ENCODE measurements at places on chromosomes 16 and 17. TPM values are rescaled to one million over a fixed set of nuclear protein-coding genes. Genes with fewer than 3 reads are reported as not detected.

DNA sequence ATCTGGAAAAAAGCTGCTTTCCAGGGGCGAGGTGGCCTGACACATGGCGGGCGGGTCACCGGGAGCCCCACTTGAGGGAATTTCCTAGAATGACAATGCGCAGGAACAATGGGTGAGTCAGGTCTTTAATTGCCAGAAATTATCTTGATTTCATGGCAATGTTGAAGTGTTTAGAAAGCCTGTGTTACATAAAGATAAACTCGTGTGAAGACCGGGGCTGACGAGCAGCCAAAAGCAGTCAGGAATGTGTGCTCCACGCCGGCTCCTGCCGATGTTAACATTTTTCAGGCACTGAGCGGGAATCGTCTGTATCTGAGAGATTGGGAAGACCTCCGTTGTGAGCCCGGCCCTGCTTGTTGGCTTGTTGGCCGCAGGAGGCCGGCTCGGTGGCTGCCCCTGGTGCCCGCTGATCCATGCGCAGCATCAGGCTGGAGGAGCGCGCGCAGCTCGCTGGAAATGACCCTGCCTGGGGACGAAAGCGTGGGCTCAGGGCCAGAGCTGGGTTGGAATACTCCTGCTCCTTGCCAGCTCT, 353.1 kb downstream of the FOXL1 start:
- H3K4me1 ChIP-seq = peaks cover 17% of the 10 kb centered on the region
- H3K27ac ChIP-seq = no peak overlapping the region
- no peak for DNase-seq
- H3K4me3 ChIP-seq = no peak overlapping the region

The KRT33B gene
- 27.9 TPM for total RNA-seq

DNA sequence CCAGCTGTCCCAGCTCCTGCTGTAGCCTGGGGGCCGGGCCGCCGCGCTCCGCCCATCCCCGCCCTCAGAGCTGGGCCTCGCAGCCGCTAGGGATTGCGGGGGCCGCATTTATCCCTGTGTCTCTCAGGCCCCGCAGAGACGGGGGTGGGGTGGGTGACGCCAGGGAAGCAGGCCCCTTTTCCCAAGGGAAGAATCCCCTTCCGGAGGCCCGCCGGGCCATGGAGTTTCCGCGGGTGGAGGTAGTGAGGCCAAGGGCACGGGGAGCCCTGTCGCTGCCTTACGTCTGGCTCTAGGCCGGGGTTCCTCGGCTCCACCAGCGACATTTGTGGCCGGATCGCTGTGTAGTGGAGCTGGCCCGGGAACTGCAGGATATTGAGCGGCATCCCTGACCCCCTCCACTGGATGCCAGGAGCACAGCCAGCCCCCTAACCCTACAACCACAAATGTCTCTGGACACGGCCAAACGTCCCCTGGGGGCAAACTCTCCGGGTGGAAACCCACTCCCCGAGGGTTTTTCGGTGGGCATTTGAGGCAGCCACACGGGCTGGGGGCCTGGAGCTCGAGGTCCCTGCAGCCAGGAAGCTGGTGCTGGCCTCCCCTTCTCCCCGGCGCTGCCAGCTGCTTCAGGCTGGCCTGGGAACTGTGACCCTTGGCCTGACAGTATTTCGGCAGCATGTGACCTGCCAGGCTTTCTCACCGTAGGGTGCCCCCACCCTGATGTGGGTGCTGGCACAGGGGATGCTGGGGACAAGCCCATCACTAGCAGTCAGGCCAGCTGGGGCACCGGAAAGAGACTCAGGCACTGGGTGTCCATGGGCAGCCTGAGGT, 12.0 kb upstream of the CD300A start:
- peak; percentile 91 for DNase-seq
- H3K27me3 ChIP-seq = peaks cover 6% of the 10 kb centered on the region
- no peaks in the 10 kb centered on the region for H3K36me3 ChIP-seq
- H3K4me1 ChIP-seq = peaks cover 48% of the 10 kb centered on the region
- H3K27ac ChIP-seq = peak overlapping the region; percentile 77
- peak overlapping the region; percentile 51 for H3K4me3 ChIP-seq

- H3K36me3 ChIP-seq = peaks cover 10% of the 10 kb centered on the region
- peak overlapping the region; percentile 93 for H3K27ac ChIP-seq
- H3K4me1 ChIP-seq = peaks cover 60% of the 10 kb centered on the region
- DNase-seq = no peak
Measured at GRCh38 chr17:16377941-16378341, 3.0 kb upstream of the UBB start.

- no peak for DNase-seq
- H3K4me1 ChIP-seq = peaks cover 6% of the 10 kb centered on the region
- H3K27ac ChIP-seq = no peak overlapping the region
- H3K36me3 ChIP-seq = peaks cover 84% of the 10 kb centered on the region
Measured at GRCh38 chr17:21301593-21302550, 17.4 kb downstream of the MAP2K3 start.

- H3K4me1 ChIP-seq = peaks cover 2% of the 10 kb centered on the region
- no peak overlapping the region for H3K4me3 ChIP-seq
- no peak overlapping the region for H3K27ac ChIP-seq
- DNase-seq = no peak
Measured at GRCh38 chr16:25121824-25122600, 10.5 kb downstream of the LCMT1 start.

DNA sequence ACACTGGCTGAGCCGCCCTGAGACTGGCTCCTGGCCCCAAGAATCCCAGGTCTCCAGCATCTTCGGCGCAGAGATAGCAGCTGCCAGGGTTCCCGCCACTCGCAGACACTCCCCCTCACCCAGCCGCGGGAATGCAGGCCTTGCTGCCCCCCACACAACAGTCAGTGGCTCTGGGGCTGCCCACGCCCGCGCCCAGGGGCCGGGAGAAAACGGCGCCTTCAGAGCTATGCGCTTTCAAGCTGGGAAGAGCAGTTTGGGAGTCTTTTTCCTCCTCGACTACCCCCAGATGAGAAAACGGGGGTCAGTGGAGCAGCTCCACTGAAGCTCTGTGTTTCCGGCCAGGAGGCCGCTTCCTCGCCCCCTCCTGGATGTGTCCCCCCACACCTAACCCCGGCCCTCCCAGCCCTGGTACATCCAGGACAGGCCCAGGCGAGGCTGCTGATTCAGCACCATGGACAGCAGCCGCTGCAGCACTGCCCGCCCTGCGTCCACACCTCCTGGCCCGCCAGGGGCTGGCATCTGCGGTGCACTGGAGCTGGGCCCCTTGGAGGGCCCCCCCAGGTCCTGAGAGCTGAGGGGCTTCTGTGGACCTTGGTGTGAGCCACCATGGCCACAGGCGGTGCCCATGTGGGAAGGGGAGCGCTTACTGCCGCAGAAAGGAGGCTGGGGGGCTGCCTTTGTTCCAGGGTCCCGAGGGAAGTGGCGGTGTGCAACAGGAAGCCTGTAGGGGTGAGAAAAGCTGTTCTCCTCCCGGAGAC, 35.7 kb downstream of the CACNA1H start:
- no peaks in the 10 kb centered on the region for H3K36me3 ChIP-seq
- no peak overlapping the region for H3K27ac ChIP-seq
- H3K27me3 ChIP-seq = peaks cover 31% of the 10 kb centered on the region

DNA sequence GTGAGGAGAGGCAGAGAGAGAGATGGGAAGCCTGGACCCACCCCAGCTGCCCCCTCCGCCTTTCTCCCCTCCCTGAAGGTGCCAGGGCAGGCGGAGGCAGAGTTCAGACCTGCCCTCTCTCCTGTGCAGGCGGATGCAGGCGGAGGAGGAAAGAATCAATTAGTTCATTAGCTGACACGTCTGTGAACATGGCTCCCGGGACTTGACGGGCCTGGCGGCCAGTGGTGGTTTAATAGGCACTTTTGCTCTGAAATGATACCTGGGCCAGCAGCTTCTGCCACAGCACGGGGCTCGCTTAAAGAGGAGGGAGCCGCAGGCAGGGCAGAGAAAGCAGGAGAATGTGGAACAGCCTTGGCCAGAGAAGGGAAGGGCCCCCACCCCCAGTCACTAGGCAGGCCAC, 98.1 kb downstream of the SDK2 start:
- H3K4me1 ChIP-seq = peaks cover 23% of the 10 kb centered on the region
- no peak overlapping the region for H3K27ac ChIP-seq
- no peak for DNase-seq
- no peaks in the 10 kb centered on the region for H3K27me3 ChIP-seq

DNA sequence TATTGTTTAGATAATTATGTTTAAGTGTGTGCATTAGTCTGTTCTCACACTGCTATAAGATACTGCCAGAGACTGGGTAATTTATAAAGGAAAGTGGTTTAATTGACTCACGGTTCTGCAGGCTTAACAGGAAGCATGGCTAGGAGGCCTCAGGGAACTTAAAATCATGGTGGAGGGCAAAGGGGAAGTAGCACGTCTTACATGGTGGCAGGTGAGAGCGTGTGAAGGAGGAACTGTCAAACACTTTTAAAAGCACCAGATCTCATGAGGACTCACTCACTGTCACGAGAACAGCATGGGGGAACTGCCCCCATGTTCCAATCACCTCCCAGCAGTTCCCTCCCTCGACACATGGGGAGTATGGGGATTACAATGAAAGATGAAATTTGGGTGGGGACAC, 203.5 kb upstream of the GOT2 start:
- no peak overlapping the region for H3K27ac ChIP-seq
- DNase-seq = no peak
- H3K4me1 ChIP-seq = no peaks in the 10 kb centered on the region
- no peaks in the 10 kb centered on the region for H3K27me3 ChIP-seq

DNA sequence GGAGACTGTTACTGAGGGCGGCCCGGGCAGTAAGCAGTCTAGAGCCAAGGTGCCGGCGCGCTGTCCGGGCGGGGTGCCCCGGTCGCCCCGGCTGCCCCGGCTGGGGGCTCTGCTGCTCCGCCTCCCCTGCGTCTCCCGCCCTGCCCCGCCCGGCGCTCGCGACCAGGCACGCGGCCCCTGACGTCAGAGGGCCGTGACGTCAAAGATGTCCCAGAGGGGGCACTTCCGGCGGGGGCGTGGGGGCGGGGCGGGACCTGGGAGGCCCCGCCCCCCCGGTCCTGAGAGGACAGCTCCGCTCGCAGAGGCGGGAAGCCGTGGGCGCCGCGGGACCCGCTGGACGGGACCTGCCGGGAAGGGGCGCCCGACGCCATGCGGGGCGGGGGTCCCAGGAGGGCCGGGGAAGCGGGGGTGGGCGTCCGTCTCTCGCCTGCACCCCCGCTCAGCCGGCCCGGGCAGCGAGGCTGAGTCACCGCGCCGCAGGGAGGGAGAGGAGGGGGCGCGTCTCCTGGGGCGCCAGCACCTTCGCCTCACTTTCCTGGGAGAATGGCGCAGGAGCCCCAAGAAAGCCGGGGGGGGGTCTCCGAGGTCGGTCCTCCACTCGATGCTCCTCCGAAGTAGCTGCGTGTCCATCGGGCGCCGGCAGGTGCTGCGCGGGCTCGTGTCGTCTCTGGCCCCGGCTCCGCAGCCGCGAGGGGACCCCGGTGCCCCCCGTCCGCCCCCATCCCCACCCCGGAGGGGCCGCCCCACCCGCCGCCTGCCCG, 4.4 kb upstream of the HIC1 start:
- peaks cover 28% of the 10 kb centered on the region for H3K27me3 ChIP-seq
- H3K4me1 ChIP-seq = peaks cover 53% of the 10 kb centered on the region

- no peak for DNase-seq
- no peak overlapping the region for H3K27ac ChIP-seq
- no peaks in the 10 kb centered on the region for H3K27me3 ChIP-seq
- no peaks in the 10 kb centered on the region for H3K36me3 ChIP-seq
Measured at GRCh38 chr17:20926532-20926931, 116.3 kb downstream of the USP22 start.

DNA sequence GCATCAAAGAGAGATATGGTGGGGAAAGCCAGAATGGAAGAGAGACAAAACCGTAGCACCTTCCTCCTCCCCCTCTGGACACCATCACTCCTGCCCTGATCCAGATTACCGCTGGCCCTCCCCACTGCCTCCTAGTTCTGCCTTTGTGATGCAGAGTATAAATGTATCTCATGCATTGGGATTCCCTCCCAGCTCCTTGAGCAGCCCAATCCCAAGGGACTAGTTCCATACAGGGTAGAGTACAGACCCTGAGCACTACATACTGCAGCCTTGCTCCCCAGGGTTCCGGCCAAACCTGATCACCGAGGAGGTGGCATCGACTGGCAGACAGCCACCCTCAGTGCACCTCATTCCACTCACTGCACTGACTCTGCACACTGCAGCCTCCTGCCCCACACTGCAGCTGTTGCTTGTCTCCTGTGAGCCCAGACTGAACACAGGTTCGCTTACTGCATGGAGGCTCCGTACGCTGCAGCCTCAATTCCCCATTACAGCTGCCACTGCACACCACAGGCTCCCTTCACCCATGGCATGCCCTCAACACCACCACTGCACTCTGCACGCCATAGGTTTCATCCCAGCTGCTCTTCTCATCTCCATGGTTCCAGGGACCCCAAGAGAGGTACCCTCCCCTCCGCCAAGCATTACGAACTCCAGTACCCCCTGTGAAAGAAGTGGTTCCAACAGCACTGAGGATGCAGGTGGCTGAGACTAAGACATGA, 1.7 kb upstream of the THRA start:
- H3K4me1 ChIP-seq = peaks cover 58% of the 10 kb centered on the region
- no peak overlapping the region for H3K27ac ChIP-seq
- DNase-seq = no peak
- no peaks in the 10 kb centered on the region for H3K36me3 ChIP-seq
- no peak overlapping the region for H3K4me3 ChIP-seq

The GSG1L gene
- total RNA-seq = 1.7 TPM

DNA sequence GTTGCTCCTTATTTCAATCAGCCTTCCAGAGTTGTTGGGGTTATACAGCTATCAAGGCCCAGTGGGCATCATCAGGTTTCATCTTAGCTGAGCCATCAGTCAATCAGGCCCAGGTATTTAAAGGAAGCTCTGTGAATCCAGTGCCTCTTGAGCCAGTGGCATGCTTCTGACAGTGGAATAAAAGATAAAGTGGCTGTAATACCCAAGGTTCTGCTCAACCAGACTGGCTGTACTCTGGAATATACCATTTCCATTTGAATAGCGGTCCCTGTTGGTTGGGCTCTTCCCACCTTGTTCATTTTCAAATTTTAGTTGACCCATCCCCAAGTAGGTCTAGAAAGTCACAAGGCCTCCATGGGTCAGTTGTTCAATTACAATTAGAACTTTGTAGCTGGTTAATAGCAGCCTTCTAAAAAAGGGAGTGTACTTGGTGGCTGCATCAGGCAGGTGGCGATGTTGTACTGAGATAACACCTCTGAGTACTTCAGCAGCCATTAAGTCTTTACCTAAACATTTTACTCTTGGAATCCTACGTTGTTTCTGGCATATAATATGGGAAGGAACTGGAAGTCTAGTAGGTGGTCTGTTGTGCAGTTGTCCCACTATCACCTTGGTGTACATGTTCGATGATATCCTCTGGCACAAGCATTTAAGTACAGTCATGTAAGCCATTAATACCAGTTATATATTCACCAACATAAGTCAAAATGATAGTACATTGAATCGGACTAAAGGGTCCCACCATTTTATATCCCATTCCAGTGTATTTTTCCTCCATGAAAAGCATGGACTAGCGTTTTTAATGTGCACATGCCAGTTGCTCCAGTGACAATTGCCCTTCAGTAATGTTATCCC, 294.1 kb downstream of the BCAS3 start:
- no peak overlapping the region for H3K4me3 ChIP-seq
- no peaks in the 10 kb centered on the region for H3K36me3 ChIP-seq
- H3K27ac ChIP-seq = no peak overlapping the region
- no peaks in the 10 kb centered on the region for H3K4me1 ChIP-seq

- H3K4me1 ChIP-seq = peaks cover 41% of the 10 kb centered on the region
- H3K36me3 ChIP-seq = no peaks in the 10 kb centered on the region
- DNase-seq = peak; percentile 70
- no peak overlapping the region for H3K27ac ChIP-seq
- H3K4me3 ChIP-seq = peak overlapping the region; percentile 35
Measured at GRCh38 chr16:73071131-73071940, 23.4 kb upstream of the ZFHX3 start.
